ENCODE measurements at places on chromosomes 11 and 22.

GRCh38 chr11:15589070-15589626 is 474.4 kb downstream of the INSC start:
- DNase-seq, result no peak

GRCh38 chr22:48944433-48944750 is 883.3 kb downstream of the BRD1 start:
- no peak for DNase-seq

DNA sequence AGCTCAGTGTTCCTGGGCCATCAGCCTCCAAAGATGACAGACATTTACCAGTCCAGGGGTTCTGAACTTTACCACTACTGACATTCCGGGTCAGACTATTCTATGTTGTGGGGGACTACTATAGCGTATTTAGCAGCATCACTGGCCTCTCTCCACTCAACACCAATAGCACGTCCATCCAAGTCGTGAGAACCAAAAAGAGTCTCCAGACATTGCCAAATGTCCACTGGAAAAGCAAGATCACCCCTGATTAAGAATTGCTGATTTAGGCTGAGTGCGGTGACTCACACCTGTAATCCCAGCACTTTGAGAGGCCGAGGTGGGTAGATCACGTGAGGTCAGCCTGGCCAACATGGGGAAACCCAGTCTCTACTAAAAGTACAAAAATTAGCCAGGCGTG is 5.3 kb downstream of the PES1 start:
- DNase-seq, result no peak

GRCh38 chr11:111466615-111467014 is 45.6 kb downstream of the BTG4 start:
- no peak for DNase-seq

DNA sequence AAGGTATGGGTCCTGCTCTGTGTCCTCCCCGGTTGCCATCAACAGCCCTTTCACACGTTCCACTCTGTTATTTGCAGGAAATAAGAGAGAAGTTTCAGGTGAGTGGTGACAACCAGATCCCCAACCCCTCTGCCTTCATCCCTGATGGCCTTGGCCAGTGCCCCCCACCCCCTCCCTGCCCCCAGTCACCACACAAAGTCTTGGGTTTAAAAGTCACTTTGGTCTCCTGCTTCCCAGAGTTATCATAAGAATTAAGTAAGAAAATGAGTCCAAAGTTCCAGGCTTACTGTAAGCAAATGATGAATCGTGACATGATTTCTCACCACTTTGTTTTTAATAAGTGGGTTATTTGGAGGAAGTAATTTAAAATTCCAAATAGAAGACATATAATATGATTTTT is 9.2 kb upstream of the OAF start:
- no peak for DNase-seq

- DNase-seq, result no peak
These were observed 35.6 kb downstream of the AMPD3 start for GRCh38 chr11:10490398-10491241.

DNA sequence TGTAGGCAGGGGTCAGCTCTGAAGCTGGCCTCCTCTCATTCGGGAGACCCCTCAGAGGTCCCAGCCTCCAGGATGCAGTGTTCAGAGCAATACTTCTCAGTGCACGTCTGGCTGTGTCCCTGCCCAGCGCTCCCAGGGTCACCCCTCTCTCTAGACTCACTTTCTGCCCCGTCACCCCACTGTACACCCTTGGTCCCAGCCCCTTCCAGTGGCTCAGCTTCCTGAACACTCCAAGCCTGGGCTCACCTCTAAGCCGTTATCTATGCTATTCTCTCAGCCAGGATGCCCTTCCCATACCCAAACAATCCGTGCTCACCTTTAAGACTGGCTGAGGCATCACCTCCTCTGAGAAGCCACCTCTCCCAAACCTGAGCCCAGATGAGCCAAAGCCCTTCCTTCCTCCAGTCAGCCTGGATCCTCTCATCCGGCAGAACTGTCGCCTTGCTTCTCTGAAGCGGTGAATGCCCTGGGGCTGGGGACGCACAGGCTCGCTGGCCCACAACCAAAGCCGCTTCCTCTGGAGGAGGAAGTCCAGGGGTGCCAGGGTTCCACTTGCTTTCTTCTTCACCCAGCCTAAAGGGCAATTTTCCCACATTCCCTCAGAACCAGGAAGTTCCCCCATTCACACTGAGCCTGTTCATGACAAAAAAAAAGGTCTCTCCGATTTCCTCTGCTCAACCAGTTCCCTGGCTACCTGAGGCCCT is 13.7 kb upstream of the CDKN1C start:
- no peak for DNase-seq

GRCh38 chr11:75261902-75262361 is 21.4 kb downstream of the TPBGL start:
- no peak for DNase-seq

GRCh38 chr11:6191742-6192141 is 7.3 kb upstream of the OR52W1 start:
- DNase-seq, result no peak

DNA sequence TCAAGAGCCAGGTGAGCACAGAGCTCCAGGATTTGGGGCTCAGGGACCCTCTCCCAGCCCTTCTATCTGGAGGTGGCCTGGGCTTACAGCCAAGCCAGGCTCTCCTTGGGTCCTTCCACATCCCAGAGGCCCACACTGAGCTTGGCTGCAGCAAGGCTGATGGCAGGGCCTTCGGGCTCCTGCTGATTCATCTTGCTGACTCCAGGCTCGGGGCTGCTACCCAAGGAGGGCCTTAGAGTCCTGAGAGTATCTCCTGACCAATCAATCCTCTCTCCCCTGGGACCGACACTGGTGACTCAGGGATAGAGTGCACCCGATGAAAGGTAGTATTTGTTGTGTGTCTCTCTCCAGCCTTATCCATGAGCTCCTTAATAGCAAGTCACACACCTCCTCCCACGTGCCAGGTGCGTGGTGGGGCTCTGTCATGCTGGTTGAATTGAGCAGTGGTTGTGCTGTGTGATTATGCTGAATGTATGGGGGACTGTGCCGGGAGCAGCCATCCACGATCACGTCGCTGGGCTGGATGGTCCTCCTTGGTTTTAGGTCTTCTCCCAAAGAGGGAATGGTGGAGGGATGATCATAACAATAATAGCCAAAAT is 62.3 kb downstream of the GRIK4 start:
- DNase-seq, result no peak

GRCh38 chr22:43235445-43236409 is 48.8 kb upstream of the TTLL12 start:
- DNase-seq, result no peak

DNA sequence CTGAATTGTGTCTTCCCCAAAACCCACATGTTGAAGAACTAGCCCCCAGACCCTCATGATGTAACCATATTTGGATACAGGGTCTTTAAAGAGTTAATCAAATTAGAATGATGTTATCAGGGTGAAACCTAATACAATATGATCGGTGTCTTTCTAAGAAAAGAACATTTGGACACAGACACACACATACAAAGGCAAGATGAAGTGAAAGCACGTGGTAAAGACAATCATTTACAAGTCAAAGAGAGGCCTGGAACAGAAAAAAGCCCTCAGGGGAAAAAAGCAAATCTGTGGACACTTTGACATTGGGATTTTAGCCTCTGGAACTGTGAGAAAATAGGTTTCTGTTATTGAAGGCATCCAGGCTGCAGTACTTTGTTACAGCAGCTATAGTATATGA is 733.4 kb downstream of the JRKL start:
- DNase-seq, result no peak

GRCh38 chr22:50032941-50033601 is 20.5 kb upstream of the IL17REL start:
- DNase-seq, result no peak

Measured in T47D (cell line).